Activated CD4-positive, alpha-beta memory T cell treated with anti-CD3 and anti-CD28 coated beads, Interleukin-2, amount 10 ng/mL, durations not matched to agents 7 days and 5 days (primary cell): ENCODE measurements at places on chromosomes 6 and 20.
A peak's percentile ranks its signal among the peaks of the same experiment; 100 is the strongest.

DNA sequence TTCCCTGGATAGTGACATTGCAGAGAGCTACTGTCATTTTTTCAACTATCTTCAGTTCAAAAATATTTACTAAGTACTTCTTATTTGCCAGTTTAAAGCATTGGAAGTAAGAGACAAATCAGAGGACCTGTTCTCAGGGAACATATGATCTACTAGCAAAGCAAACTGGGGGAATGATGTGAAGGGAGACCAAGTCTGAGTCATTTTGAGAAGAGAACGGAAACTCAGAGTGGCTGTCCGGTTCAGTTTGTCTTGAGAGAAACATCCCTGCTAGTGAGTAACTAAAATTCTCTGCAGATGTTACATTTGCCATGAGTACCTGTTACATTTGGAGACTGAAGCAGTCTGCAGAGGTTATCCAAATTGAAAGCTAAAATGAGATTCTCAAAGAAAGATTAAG is 118.3 kb downstream of the KCNQ5 start:
- H3K27me3 ChIP-seq = no peaks in the 10 kb centered on the region
- peaks cover 31% of the 10 kb centered on the region for H3K4me1 ChIP-seq

DNA sequence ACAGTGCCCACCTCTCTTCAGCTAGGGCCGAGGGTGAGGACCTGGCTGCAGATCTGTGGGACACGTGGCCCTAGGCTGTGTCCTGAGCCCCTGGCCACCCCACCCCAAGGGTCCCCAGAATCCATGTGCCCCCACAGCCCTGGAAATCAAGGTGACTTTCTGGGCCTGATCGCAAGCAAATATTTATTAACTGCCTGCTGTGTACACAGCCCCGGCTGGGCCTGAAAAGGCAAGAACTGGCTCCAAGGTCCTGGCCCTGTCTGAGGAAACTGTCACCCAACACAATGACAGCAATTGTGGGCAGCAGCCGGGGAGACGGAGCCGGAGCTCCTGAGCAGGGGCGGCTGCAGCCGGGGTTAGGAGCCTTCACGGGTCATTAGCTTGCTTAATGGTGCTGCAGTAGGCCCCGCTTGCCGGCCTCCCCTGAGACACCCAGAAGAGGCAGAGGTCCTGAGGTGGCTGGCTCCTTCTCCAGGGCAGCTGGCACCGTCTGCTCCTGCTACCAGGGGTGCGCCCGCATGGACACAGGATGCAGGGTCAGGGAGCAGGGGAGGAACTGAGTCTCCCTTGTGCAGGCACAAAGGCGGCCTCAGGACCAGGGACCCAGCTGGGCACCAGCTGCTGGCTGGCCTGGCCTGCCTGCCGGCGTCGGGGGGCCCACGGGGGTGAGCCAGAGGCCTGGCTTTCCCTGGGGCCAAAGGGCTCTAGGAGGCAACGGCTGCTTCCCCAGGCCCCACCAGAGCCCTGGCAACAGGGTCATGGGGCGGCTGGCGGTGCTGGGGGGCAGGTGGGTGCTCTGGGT is 24.1 kb downstream of the NPEPL1 start:
- H3K36me3 ChIP-seq = no peaks in the 10 kb centered on the region
- H3K27ac ChIP-seq = no peak overlapping the region
- H3K4me1 ChIP-seq = no peaks in the 10 kb centered on the region
- peaks cover 8% of the 10 kb centered on the region for H3K27me3 ChIP-seq

GRCh38 chr20:50726955-50727791 is 4.2 kb upstream of the PARD6B start:
- no peak overlapping the region for H3K4me3 ChIP-seq
- H3K27me3 ChIP-seq = no peaks in the 10 kb centered on the region
- DNase-seq = no peak
- peaks cover 12% of the 10 kb centered on the region for H3K4me1 ChIP-seq
- no peaks in the 10 kb centered on the region for H3K36me3 ChIP-seq
- no peak overlapping the region for H3K27ac ChIP-seq

GRCh38 chr6:159969921-159970320 is 1.0 kb downstream of the IGF2R start:
- H3K36me3 ChIP-seq = peaks cover 14% of the 10 kb centered on the region
- peaks cover 3% of the 10 kb centered on the region for H3K27me3 ChIP-seq
- peak overlapping the region; percentile 90 for H3K4me3 ChIP-seq

GRCh38 chr20:36479938-36480337 is 61.4 kb upstream of the MYL9 start:
- DNase-seq = no peak
- H3K27ac ChIP-seq = no peak overlapping the region
- peaks cover 2% of the 10 kb centered on the region for H3K36me3 ChIP-seq
- peaks cover 16% of the 10 kb centered on the region for H3K4me1 ChIP-seq
- H3K27me3 ChIP-seq = no peaks in the 10 kb centered on the region

- H3K27me3 ChIP-seq = no peaks in the 10 kb centered on the region
- H3K36me3 ChIP-seq = no peaks in the 10 kb centered on the region
- DNase-seq = no peak
- H3K27ac ChIP-seq = no peak overlapping the region
- no peak overlapping the region for H3K4me3 ChIP-seq
- H3K4me1 ChIP-seq = no peaks in the 10 kb centered on the region
Measured at GRCh38 chr6:168837254-168838036, 396.5 kb downstream of the SMOC2 start.

DNA sequence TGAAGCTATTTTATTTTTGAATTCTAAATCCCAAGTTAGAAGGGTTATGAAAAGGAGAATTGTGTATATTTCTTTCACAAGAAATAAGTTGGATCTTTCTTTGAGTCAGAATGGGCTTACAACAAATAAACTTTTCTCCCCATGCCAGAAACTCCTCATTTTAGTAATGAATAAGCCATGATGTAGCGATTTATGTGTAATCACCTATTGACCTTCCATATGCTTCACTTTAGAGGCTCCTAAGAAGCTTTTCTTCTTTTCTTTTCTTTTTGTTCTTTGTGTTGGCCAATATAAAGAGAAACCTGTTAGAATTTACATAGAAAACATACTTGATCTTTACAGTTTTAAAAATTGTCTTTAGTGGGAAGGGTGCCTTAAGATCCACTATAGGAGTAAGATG is 370.2 kb downstream of the UTRN start:
- DNase-seq = no peak
- no peak overlapping the region for H3K27ac ChIP-seq
- peaks cover 35% of the 10 kb centered on the region for H3K4me1 ChIP-seq

DNA sequence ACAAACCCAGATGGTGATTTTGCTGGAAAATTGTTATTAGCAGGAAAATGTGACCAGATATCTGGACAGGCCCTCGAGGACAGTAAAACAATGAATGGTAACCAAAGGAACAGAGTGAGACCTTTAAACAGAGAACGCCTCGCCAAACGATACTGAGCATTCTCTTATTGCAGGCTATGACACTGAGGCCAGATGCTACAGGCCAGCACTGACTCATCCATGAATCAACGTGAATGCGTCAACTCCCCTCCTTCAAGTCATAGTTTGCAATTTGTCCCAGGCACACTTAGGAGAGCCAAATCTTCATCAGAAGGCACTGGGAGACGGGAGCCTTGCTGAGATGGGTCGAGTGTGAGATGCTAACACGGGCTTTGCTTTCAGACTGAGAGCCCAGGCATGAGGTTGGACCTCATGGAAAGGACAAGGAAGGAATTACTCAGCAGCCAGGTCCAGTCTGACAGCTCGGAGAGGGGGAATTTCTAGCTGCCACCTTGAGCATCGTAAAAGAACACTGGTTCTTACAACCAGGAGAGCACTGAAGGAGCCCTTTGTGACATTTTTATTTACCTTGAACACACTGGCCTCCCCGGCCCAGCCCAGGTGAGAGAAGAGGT is 60.7 kb downstream of the BMP7 start:
- no peak for DNase-seq
- no peaks in the 10 kb centered on the region for H3K4me1 ChIP-seq

DNA sequence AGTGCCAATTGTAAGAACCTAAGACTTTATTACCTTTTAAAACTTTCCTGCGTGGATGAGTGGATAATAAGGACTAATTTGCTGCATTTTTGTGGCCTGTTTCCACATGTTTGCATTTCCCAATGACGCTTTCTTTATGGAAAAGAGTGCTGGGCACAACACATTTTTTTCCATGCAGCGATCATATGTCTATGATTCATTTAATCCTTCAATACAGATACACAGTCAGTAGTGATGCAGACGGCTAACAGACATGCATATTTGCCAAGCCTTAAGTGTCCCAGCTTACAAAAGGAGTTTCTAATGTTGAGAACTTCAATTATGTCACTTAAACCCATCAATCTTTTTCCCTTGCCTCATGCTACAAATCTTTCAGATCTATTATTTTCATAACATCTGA is 239.8 kb upstream of the PREP start:
- DNase-seq = no peak
- peaks cover 56% of the 10 kb centered on the region for H3K36me3 ChIP-seq
- no peak overlapping the region for H3K4me3 ChIP-seq
- peaks cover 55% of the 10 kb centered on the region for H3K4me1 ChIP-seq
- no peaks in the 10 kb centered on the region for H3K27me3 ChIP-seq

DNA sequence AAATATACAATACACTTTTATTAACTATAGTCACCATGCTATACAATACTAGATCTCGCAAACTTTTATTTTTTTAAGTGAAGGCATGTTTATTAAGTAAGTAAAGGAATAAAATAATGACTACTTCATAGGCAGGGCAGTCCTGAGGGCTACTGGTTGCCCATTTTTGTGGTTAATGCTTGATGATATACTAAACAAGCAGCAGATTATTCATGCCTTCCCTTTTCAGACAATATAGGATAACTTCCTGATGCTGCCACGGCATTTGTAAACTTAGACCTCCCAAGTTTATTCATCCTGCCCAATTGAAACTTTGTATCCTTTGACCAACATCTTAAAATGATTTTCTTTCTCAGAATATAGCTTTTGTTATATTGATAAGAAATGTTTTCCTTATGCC is 24.7 kb upstream of the HIVEP1 start:
- peaks cover 7% of the 10 kb centered on the region for H3K27me3 ChIP-seq
- peaks cover 2% of the 10 kb centered on the region for H3K4me1 ChIP-seq
- DNase-seq = no peak
- H3K4me3 ChIP-seq = no peak overlapping the region
- no peak overlapping the region for H3K27ac ChIP-seq

DNA sequence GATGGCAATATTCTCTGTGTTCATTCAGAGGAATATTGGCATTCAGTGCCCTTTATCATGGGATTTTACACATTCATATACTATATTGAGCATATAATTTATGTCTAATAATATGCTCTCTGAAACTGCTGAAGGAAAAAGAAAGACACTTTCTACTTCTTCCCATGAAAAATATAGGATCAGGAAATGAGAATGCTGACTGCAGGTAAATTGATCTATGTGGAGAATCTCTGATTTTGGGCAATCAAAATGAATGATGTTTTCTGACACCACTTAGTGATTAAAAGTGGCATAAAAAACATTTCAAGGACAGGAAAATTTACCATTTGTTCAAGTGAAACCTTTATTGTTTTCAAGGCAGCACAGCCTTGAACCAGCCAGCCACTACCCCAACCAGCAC is 260.1 kb upstream of the STXBP5 start:
- DNase-seq = no peak
- peaks cover 2% of the 10 kb centered on the region for H3K4me1 ChIP-seq
- H3K36me3 ChIP-seq = no peaks in the 10 kb centered on the region
- H3K27ac ChIP-seq = no peak overlapping the region
- no peaks in the 10 kb centered on the region for H3K27me3 ChIP-seq

- H3K4me3 ChIP-seq = no peak overlapping the region
- no peak for DNase-seq
- H3K27ac ChIP-seq = no peak overlapping the region
- H3K27me3 ChIP-seq = peaks cover 15% of the 10 kb centered on the region
- no peaks in the 10 kb centered on the region for H3K4me1 ChIP-seq
- H3K36me3 ChIP-seq = no peaks in the 10 kb centered on the region
Measured at GRCh38 chr6:53960311-53960710, 150.9 kb upstream of the MLIP start.

GRCh38 chr6:137492289-137493217 is 1.6 kb downstream of the OLIG3 start:
- H3K36me3 ChIP-seq = peaks cover 17% of the 10 kb centered on the region
- H3K27me3 ChIP-seq = peaks cover 94% of the 10 kb centered on the region
- DNase-seq = no peak
- H3K27ac ChIP-seq = peak overlapping the region; percentile 52
- H3K4me3 ChIP-seq = peak overlapping the region; percentile 8

DNA sequence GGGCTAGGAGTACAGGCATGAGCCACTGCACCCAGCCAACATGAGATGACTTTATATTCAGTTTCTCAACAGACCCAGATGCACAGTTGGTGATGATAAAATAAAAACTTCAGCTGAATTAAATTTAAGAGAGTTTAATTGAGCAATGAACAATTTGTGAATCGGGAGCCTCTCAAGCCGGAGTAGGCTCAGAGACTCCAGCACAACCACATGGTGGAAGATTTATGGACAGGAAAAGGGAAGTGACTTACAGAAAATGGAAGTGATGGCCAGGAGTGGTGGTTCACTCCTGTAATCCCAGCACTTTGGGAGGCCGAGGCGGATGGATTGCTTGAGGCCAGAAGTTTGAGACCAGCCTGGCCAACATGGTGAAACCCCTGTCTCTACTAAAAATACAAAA is 10.4 kb upstream of the BCAS4 start:
- H3K4me1 ChIP-seq = no peaks in the 10 kb centered on the region
- H3K36me3 ChIP-seq = no peaks in the 10 kb centered on the region
- H3K27me3 ChIP-seq = peaks cover 6% of the 10 kb centered on the region

- no peak for DNase-seq
- H3K4me3 ChIP-seq = no peak overlapping the region
- peaks cover 2% of the 10 kb centered on the region for H3K36me3 ChIP-seq
- H3K4me1 ChIP-seq = no peaks in the 10 kb centered on the region
- no peaks in the 10 kb centered on the region for H3K27me3 ChIP-seq
Measured at GRCh38 chr6:72720464-72720863, 98.6 kb downstream of the KCNQ5 start.

GRCh38 chr6:136174510-136174909 is 75.6 kb downstream of the MTFR2 start:
- H3K4me1 ChIP-seq = peaks cover 3% of the 10 kb centered on the region
- H3K27ac ChIP-seq = no peak overlapping the region
- H3K4me3 ChIP-seq = no peak overlapping the region
- H3K36me3 ChIP-seq = no peaks in the 10 kb centered on the region

DNA sequence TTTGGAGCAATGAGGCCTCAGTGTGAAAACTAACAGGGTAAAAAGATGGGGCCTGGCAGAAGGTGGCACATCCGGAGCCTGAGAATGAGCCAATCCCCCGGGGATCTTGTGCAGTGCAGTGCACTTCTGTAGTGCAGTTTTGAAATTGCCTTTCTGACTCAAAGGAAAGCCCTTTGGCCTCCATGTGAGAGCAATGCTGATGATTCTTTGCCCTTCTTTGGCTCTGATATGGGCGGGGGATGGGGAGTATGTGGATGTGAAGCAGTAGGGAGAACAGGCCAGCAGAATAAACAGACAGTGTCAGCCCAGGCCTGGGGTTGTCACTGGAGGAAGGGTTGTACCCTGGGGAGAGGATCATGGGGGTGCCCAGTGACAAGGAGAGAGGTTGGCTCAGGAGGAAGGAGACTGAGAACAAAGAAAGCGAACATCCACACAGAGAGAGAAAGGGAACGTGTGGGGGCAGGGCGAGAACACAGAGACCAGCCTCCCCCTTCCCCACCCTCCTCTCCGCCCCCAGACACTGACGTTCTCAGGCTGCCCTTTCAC is 351.2 kb downstream of the CDC5L start:
- DNase-seq = no peak
- no peaks in the 10 kb centered on the region for H3K36me3 ChIP-seq
- no peak overlapping the region for H3K27ac ChIP-seq

GRCh38 chr20:34560614-34561013 is 2.1 kb downstream of the MAP1LC3A start:
- H3K36me3 ChIP-seq = no peaks in the 10 kb centered on the region
- peaks cover 18% of the 10 kb centered on the region for H3K4me1 ChIP-seq
- H3K27me3 ChIP-seq = no peaks in the 10 kb centered on the region
- no peak for DNase-seq
- no peak overlapping the region for H3K4me3 ChIP-seq
- no peak overlapping the region for H3K27ac ChIP-seq
